ENCODE measurements at places on chromosomes 7 and 10.

GRCh38 chr10:61757525-61758397, 95.0 kb downstream of the CABCOCO1 start:
- peak; percentile 57 for DNase-seq

GRCh38 chr10:102919246-102919959, 1.3 kb downstream of the CNNM2 start:
- DNase-seq: no peak

- DNase-seq: no peak
Observed at GRCh38 chr7:120547605-120548004, 274.6 kb downstream of the KCND2 start.

GRCh38 chr10:45368181-45368580, 5.8 kb upstream of the ALOX5 start:
- no peak for DNase-seq

DNA sequence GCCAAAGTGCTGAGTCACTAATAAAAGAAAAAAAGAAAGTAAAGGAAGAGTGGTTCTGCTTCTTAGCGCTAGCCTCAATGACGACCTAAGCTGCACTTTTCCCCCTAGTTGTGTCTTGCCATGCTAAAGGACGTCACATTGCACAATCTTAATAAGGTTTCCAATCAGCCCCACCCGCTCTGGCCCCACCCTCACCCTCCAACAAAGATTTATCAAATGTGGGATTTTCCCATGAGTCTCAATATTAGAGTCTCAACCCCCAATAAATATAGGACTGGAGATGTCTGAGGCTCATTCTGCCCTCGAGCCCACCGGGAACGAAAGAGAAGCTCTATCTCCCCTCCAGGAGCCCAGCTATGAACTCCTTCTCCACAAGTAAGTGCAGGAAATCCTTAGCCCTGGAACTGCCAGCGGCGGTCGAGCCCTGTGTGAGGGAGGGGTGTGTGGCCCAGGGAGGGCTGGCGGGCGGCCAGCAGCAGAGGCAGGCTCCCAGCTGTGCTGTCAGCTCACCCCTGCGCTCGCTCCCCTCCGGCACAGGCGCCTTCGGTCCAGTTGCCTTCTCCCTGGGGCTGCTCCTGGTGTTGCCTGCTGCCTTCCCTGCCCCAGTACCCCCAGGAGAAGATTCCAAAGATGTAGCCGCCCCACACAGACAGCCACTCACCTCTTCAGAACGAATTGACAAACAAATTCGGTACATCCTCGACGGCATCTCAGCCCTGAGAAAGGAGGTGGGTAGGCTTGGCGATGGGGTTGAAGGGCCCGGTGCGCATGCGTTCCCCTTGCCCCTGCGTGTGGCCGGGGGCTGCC, at the start of gene IL6:
IL6 (plus strand) TSS at position 294 of the 807 bp plus-strand sequence; CDS start at position 357, 63 bp downstream.
- peak; percentile 99 for DNase-seq

GRCh38 chr7:34165927-34166550, 260.7 kb downstream of the BMPER start:
- peak; percentile 59 for DNase-seq

DNA sequence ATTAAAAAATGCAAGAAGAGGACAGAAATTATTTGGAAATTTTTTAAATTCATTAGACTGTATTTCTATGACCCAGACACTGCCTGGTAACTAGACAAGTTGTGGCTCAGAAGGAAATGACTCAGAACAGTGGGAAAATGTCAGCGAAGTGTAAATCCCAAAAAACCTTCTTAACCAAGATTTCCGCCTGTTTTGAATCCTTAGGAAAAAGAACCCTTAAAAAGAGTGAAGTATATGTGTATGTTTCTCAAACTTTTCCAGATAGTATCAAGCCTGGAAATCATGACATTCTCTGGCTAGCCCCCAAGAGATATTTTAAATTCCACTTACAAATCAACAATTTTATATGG, 42.7 kb upstream of the PLXNA4 start:
- DNase-seq: no peak

GRCh38 chr10:112835944-112836451, 114.0 kb upstream of the TCF7L2 start:
- DNase-seq: no peak

DNA sequence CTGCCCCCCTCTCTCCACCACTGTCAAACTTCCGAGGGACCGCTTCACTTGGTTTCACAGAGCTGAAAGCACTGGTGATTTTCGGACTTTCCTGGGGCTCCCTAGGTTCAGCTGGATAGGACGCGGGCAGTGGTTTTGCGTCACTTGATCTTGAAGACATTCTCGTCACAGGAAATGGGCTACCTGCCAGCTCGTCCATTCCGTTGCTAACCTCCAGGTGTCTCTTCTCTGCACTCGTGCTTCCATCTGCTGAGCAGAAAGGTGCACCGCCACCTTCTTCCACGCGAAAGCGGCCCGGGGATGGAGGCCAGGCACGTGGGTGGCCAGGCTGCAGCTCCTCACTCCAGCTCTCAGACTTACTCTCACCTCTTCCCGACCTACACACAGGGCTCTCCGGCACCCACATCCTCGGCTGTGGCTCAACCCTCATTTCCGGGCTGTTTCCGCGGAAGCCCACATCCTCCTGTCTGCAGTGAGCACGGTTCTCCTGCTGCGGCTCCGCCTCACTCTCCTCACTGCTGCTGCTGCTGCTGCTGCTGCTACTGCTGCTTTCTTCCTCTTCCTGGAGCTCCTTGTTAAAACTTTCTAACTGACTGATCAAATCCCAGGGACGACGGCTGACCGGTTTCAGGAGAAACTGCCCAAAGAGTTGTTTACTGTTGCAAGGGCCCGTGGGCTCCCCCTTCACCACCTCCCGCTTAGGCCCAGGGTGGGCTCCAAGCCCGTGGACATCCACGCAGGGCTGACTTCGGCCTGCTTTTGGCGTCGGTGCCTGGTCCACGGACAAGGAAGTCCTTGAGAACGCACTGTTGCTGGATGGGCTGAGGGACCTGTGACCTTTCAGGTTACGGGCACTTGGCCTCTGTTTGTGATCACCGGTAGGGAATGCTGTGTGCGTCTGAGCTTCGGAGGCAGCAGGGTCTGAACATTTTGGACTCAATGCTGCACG, 32.1 kb downstream of the JCAD start:
- DNase-seq: no peak

DNA sequence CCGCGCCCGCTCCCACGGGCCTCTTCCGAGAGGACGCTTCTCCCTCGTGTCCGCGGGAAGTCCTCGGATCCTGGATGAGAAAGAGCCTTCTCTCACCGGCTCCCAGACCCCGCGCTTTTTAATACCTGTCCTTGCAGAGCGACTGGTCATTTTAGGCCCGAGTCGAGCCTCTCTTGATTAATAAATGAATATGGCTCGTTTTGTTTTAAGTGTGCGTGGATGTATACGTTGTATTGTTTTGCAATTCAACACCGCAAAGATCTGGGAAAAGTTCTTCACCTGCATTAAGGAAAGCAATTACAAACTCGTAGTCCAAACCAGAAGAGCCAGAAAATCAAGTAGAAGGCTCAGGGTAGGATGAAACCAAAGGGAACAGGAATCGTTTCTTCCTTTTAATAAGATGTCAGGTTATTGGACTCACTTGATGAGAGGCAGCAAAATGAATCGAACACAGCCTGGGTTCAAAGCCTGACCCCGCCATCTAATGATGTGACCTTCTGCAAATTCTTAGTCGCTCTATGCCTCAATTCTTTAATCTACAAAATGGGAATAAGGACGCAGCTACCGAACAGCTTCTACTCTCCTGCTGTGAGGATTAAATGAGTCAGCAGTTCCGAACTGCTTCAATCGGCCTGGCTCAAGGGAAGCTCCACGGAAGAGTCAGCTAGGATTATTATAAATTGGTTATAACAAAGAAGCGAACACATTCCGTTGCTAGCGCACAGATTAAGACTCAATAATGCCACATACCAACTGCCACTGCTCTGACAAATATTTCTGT, 277.8 kb upstream of the NEBL start:
- DNase-seq: no peak

DNA sequence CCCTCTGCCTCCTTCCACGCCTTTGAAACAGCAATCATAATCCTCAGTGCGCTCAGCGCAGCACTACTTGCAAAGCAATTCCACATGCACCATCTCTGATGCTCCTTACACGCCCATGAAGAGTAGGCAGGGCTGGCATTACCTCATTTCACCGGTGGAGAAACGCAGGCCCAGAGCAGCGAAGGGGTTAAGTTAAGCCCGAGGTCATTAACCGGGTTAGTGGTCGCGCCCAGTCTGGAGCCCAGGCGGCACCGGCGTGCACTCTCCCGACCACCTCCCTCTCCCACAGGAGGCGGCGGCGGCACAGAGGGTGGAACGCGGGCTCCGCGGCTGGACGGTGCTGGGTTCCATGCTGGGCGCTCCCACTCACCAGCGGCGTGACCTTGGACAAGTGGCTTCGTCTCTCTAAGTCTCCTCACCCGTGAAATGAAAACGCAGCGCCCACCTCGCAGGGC, 515 bp downstream of the FASTK start:
- DNase-seq: peak; percentile 51

- DNase-seq: no peak
Observed at GRCh38 chr10:132539431-132539839, 1.8 kb downstream of the INPP5A start.

GRCh38 chr10:13450069-13450468, 78.7 kb downstream of the BEND7 start:
- DNase-seq: no peak

GRCh38 chr10:63313066-63313717, 152.6 kb downstream of the JMJD1C start:
- DNase-seq: no peak

GRCh38 chr7:146455091-146455655, 338.6 kb downstream of the CNTNAP2 start:
- no peak for DNase-seq

DNA sequence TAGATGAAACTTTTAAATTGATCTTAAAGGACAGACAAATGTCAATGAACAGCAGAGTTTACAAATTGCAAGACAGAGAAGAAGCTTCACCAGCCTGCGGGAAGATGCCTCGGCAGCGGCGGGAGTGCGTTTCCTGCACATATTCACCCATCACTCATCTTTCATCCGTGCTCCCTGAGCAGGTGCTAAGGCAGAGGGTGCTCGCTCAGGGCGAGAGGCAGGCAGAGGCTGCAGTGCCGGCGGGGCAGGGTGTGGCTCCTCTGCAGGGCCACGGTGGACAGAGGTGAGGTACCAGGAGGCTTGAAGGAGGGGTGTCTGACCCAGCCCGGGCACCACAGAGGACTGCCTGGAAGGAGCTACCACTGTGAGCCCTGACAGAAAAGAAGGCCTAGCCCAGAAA, 155.2 kb upstream of the PPP2R2D start:
- no peak for DNase-seq

- no peak for DNase-seq
Observed at GRCh38 chr7:144519925-144520324, 116.4 kb upstream of the NOBOX start.

GRCh38 chr7:131354390-131354789, 26.7 kb downstream of the MKLN1 start:
- DNase-seq: no peak

- no peak for DNase-seq
Observed at GRCh38 chr7:81664304-81664703, 105.5 kb downstream of the HGF start.

DNA sequence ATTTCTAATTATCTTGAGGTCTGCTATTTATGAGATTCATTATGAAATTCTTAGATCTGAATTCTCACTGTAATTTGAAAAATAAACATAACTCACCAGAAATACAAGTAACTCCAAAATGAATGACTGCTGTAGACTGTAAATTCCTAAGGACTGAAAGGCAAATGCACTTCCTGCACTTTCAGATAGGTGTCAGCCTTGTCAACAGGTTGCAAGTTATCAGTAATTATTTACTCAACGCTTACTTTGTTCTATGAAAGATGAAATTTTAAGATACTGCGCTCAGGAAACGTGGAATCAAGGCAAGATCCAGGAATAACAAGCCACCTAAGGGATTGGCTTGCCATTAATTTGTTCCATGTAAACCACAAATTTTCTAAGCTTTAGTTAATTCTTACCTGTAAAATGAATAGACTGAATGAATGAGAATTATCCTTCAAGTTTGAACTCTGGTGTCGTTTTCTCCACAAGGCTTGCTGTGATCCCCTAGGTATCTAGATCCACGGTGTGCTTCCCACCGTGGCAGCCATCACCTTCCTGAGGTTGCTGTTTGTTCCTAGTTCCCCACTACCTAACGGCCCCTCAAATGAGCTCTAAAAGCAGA, 12.6 kb downstream of the DHX32 start:
- peak; percentile 72 for DNase-seq

GRCh38 chr10:113859261-113859660, 4.8 kb downstream of the NHLRC2 start:
- DNase-seq: no peak

GRCh38 chr10:100792574-100792973, 47.2 kb downstream of the PAX2 start:
- no peak for DNase-seq

DNA sequence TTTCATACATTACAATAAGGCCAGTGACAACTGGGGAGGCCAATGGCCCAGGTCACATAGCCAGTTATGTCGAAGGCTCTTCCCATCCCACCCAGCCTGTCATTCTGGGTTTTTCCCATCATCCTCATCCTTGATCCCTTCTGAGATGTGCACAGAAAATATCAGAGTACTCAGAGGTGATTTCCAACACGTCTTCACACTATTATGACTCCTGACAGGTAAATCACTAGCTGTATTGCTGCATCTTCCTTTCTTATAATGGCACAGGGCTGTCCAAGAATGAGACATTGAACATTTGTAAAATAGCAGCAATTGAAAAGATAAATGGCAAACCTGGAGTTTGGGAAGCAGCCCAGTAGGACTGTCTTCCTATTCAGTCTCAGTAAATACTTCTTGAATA, 159.9 kb downstream of the PLXNA4 start:
- no peak for DNase-seq

DNA sequence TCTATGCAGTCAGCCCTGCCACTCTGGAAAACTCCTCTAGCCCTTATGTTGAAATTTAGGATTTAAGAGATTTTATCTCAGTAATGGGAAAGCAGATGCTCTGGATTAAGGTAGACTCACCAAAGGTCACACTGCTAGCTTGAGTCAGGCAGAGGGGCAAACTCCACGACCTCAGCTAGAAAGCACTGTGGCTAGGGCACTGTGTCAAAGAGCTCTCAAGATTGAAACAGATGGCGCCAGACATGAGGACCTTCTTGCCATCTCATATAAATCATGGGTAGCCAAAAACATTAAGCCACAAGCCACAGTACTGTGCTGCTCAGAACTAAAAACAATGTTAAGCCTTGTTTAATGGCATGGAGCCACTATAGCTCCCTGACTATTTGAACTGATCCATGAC, 188.7 kb downstream of the DNAJC1 start:
- no peak for DNase-seq

DNA sequence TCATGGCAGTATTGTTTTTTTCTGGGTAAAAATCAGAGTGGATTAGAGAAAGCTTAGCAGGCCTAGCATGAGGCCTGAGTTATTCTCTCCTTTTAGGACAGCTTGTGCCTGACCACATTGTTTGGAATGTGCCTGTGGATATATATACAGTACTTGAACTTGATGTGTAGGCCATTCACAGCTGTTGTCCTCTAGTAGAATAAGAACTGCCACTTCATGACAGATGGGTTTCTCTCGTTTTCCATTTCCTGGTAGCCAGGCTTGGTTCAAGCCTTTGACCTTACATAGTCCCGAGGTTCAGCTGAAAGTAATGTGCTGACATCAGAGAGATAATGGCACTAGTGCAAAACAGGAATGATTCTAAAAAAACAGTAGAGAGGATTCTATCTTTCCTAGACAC, 473.9 kb downstream of the AUTS2 start:
- DNase-seq: no peak

GRCh38 chr10:129800796-129801340, 163.2 kb downstream of the EBF3 start:
- no peak for DNase-seq

- DNase-seq: no peak
Observed at GRCh38 chr10:123458933-123459332, 207.2 kb upstream of the GPR26 start.
